ENCODE measurements at places on chromosomes 6 and 20.
A peak's percentile ranks its signal among the peaks of the same experiment; 100 is the strongest.

DNA sequence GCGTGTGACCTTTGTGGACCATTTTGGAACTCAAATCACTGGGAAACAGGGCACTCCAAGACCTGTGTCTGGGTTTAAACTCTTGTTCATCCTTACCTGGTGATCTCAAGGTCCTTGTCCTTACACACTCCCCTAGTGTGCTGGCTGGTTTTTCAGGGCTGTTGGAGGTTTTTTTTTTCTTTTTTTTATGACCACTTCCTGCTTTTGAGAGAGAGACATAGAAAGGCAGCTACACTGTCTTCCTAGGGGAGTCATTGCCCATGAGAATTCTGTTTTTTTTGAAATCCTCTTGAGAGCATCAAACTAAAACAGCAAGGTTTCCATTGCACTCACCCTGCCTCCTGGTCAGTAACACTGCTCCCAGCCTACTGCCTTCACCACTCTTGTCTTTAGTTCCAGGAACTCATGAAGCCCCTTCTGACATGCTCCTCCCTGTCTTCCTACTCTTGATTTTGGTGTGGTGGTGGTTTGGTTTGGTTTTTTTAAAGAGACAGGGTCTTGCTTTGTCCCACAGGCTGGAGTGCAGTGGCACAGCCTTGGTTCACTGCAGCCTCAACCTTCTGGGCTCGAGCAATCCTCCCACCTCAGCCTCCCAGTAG is 28.6 kb downstream of the PRPH2 start:
- DNase-seq = no peak

DNA sequence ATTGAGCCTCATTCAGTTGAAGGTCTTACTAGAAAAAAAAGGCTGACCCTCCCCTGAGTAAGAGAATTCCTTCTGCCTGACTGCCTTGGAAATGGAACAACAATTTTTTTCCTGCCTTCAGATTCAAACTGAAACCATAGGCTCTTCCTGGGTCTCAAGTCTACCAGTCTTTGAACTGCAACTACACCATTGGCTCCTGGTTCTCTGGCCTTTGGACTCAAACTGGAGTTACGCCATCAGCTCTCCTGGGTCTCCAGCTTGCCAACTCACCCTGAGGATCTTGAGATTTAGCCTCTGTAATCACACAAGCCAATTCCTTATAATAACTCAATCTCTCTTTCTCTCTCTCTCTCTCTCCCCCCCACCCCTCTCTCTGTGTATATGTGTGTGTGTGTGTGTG is 36.0 kb upstream of the SNX9 start:
- no peak for DNase-seq

- peak; percentile 35 for DNase-seq
Observed at GRCh38 chr6:89611666-89612065, 26.9 kb downstream of the LYRM2 start.

DNA sequence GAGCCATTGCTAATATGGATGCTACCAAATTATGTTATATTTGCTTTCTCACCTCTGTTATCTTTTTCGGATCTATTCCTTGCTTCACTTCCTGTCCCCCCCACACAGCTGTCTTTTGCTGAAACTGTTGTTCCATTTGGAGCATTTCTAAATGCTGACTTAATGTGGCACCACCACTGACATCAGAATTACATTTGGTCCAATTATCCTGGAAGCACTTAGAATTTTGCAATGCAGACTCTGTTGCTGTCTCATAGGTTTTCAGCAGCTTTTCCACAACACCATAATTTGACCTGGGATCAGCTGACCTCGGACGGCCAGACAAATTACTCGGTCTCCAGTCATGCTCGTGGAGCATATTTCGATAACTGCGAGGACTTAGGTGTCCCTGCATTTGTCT is 12.8 kb downstream of the KIAA0408 start:
- no peak for DNase-seq
